ENCODE measurements at places on chromosomes 5 and 9.

DNA sequence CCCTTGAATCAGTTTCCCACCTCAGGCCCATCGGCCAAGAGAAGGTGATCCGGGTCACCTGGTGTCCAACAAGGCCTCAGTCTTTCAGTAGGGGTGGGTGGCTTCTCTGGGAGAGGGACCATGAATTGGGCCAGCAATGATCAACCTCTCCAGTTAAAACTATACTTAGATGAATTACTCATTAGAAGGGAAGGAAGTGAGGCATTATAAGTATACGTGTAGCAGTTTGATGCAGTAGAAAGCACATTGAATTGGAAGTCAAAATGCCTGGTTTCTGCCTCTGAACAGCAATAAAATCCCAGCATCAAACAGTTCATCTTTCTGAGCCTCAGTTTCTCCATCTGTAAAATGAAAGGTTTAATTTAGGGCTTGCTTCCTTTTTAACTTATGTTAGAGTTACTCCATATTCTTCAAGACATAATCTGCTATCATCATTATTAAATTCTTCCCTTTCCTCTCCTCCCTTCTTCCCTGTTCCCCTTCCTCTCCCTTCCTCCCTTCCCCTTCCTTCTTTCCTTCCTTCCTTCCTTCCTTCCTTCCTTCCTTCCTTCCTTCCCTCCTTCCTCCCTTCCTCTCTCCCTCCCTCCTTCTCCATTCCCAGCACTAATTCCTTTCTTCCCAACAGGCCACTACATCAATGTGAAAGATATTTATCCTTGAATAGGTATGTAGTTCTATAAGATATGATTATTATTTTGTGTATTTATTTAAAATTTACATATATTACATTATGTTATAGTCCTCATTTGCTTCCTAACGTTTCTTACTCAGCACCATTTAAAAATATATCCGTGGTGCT, 18.6 kb upstream of the TMEM174 start:
- DNase-seq, result no peak

GRCh38 chr5:53590759-53591158, 30.3 kb downstream of the NDUFS4 start:
- no peak for DNase-seq

DNA sequence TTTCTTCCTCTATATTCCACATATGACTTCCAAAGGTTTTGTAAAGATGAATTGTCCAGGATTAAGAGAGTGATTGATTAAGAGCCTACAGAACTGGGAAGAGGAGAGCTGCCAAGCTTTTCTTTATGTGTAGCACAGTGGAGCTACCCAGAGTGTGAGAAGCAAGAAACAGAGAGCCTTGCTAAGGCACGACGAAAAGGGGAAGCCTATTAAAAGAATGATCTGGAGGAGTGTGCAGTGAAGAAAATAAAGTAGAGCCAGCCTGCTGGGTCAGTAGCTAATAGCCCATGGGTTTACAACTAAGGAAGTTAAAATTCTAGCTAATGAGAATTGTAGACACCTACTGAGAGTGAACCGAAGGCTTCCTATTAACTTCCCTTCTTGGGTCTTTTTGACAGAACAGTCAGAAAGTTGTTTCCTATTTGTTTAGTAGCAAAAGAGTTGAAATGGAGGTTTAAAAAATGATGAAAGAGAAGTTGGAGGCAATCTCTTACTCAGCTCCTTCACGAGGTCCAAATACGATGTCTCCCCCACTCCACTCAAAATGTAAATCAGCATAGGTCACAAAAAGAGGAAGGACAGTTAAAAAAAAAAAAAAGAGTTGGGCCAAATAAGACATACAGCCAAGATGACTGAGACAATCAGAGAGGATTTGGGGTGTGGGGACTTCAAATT, 957 bp upstream of the PRR16 start:
- no peak for DNase-seq

- DNase-seq, result no peak
Measured at GRCh38 chr5:146815411-146815810, 63.1 kb downstream of the PPP2R2B start.

DNA sequence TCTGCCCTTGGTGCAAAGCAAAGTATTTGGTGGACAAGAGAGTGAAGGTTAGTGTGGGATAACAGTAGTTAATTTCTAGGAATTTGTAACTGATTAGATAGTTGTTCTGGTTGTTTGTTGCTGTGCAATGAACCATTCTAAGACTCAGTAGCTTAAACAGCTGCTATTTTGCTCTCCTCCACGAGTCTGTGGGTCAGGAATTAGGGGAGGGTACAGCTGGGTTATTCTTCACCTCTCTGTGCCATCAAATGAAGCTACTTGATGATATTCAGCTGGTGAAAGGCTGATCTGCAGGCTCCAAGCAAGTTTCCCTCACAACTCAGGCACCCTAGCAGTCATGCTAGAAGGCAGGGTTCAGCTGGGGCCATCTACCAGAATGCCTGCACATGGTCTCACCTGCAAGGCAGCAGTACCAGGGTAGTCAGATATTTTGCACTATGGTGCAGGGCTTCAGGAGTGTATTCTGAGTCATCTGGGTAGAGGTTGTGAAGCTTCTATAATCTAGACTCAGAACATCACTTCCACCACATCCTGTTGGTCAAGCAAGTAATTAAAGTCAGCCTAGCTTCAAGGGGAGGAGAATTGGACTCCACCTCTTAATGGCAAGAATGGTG, 159.5 kb upstream of the SLC28A3 start:
- DNase-seq, result no peak

Measured in hematopoietic multipotent progenitor cell treated with erythropoietin and hydrocortisone succinate and interleukin-3 and kit ligand, for 17 days (in vitro differentiated cells).